ENCODE measurements at places on chromosomes 1 and 21.

GRCh38 chr1:241323514-241324195, 33.4 kb downstream of the RGS7 start:
- no peak for DNase-seq

DNA sequence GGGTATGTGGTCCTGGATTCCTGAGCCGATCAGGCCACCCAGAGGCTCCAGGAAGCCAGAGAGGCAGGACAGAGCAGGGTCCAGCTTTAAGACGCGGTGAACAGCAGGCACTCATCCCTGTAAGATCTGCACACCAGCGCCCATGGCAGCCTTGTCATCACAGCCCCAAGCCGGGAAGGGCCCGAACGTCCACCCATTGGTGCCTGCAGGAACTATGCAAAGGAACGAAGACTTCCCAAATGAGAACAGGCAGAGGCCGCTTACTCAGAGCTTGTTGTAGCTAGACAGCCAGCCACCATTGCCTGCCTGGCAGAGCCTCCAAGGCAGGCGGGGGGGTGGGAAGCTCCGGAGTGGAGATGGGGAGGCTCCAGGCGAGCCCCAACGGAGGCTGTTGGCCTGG, 12.1 kb upstream of the ARHGEF16 start:
- no peak for DNase-seq

DNA sequence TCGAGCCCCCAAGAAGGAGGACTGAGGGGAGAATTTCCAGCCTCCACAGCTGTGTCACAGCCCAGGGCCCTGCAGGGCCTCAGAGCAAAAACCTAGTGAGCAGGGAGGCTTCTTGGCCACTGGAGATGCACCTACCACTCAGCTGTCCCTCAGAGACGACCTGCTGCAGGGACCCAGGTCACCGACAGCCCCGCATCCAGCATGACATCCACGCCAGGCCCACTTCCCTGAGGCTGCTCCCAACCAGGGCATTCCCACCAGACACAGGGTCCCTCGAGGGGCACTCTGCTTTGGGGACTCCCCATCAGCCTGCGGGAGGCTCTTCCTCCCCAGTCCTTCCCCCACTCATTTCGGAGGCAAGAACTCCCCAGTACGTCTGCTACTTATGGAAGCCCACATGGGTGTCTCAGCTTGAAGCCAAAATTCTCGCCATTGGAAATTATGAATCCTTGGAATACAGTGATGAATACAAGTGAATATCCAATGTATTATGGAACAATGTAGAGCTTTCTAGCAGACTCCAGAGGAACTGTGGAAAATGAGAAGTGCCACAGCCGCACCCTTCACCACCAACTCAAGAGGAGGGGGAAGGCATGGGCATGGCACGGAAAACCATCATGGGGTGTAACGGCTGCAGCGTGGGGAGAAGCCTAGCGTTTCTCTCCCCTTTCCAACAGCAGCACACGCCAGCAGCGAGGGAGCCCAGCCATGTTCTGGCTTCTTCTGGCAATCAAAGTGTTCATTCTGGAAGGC, 6.9 kb downstream of the TFF3 start:
- no peak for DNase-seq

GRCh38 chr1:41582351-41582750, 97.9 kb upstream of the EDN2 start:
- no peak for DNase-seq

GRCh38 chr1:48206371-48206770, 16.1 kb upstream of the SLC5A9 start:
- no peak for DNase-seq

DNA sequence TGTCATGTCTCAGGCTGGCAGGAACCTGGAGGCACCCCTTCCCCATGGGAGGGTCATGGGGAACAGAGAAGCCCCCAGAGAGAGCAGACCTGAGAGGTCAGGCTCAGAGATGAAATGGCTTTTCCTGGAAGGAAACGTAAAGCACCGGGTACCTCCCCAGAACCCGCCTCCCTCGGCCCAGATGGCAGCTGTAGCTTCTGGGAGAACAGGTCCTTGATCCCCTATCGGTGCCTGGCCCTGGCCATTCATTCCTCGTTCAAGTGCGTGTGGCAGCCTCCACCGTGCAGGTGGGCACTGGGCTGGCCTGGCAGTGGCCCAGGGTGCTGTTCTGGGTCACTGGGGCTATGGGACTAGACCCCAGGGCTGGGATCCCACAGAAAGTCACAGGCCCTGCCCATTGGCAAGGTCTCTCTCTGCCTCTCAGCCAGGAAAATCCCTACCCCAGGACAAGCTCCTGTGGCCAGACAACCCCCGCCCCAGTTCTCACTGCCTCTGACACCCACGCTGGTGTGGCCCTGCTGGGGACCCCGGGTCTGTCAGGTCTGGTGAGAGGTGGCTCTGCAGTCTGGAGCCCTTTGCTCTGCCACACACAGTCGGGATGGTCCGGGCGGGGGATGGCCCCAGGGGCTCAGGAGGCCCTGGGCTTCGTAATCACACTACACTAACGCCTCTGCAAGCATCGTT, 183.2 kb upstream of the VAMP3 start:
- DNase-seq: no peak

GRCh38 chr1:154791292-154792166, 78.6 kb downstream of the KCNN3 start:
- DNase-seq: peak; percentile 73

- no peak for DNase-seq
Measured at GRCh38 chr1:3864884-3865283, 7.6 kb downstream of the DFFB start.

- no peak for DNase-seq
Measured at GRCh38 chr1:223845037-223845809, 524 bp downstream of the TP53BP2 start.

DNA sequence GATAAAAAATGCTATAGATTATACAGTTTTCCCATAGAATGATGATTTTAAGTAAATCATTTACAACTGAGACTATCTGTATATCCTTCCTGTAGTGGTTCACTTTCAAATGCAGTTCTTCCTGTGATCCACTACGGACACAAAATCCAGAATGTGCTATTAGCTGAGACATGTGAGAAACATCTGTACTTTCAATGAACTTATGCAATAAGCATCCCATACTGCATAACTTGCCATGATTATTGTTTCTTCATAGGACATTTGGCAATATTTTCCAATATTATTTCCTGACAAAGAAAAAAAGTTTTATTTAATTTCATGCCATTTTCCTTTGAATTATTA, 83.5 kb upstream of the PRDX6 start:
- DNase-seq: no peak

GRCh38 chr21:45392573-45392971, 12.4 kb upstream of the COL18A1 start:
- DNase-seq: no peak

DNA sequence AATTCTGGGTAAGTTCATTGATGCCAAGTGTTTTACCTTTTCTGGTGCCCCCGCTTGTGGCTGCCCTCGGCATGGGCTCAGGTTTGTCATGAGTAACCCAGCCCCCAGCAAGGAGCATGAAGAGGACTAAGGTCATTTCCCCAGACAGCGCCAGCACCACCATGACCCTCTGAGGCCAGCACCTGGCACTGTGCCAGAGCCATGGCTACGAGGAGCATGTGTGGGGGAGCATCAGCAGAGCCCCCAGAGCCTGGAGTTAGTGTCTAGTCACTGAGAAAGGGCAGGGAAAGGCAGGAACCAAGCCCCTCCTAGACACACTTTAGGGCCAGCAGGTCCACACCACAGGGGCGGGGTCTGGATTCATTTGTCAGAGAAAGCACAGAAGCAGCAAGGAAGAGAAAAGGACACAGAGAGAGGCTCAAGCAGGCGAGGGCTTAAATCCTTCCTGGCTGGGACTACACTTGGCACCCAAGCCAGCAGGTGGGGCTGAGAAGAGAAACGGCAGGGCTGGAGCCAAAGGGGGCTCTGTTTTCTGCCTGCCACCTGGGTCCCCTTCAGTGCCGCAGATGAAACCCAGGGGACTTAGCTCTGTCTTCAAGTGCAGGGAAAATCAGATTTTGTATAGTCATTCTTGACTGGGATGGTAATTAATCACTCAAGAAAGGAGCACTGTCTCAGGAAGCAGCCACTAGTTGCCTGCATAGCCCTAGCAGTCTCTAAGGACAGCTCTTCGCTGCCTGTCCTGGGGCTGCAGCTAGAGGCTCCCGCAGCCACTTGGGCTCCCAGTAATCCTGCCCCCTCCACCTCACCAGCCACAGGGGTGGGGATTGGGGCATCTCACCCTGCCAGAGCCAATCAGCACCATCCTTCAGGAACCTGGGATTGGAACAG, 79.6 kb upstream of the ZC3H12A start:
- DNase-seq: no peak

GRCh38 chr1:231153726-231154125, 8.1 kb upstream of the TRIM67 start:
- DNase-seq: no peak

DNA sequence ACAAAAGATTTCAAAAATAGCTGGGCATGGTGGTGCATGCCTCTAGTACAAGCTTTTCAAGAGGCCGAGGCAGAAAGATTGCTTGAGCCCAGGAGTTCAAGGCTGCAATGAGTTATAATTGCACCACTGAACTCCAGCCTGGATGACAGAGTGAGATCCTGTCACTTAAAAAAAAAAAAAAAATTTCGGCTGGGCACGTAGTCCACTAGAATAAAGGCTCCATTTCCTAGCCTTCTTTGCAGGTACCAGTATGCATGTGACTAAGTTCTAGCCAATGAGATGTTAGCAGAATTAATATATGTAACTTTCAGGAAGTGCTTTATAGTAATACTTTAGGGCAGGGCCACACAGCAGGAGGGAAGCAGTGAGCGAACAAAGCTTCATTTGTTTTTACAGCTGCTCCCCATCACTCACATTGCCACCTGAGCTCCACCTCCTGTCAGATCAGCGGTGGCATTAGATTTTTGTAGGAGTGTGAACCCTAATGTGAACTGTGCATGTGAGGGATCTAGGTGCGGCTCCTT, 28.8 kb upstream of the SYDE2 start:
- no peak for DNase-seq

GRCh38 chr1:155004352-155005075, 1.9 kb downstream of the ZBTB7B start:
- DNase-seq: no peak

DNA sequence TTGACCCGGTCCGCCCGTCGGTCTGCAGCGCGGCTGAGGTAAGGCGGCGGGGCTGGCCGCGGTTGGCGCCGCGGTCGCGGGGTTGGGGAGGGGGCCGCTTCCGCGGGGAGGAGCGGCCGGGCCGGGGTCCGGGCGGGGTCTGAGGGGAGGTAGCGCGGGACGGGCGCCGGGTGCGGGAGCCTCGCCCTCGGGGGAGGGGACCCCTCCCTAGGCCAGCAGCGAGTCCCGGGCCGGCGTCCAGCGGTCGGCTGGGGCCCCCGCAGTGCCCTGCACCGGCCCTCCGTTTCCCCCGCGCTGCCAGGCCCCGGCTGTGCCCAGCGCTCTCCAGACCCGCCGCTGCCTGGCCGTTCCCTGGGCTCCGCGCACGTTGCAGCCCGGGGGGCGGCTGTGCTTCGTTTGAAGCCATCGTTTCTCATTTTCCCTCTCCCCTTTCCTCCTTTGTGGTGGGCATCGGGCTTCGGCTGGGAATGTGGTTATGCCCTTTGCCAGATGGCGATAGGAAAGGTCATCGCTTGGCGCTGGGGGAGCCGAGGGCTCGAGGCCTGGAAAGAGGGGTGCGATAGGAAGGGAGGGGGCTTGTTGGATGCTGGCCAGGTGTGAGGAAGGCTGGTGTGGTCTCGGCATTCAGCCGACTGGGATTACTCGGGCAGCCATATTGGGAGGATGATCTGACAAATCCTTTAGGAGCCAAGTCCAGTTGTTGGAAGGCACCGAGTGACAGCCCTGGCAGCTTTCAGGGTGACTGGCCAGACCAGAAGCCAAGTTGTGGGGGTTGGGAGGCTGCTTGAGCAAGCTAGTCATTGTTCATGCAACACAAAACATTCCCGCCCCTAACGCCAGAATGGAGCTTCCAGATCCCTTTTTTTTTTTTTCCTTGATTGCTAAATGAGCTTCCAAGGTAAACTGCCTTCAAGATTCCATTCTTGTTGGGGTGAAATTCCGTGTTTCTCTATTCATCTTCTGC, 753 bp downstream of the KIF1B start:
- DNase-seq: no peak

GRCh38 chr1:66276218-66276617, 257.7 kb upstream of the SGIP1 start:
- no peak for DNase-seq

DNA sequence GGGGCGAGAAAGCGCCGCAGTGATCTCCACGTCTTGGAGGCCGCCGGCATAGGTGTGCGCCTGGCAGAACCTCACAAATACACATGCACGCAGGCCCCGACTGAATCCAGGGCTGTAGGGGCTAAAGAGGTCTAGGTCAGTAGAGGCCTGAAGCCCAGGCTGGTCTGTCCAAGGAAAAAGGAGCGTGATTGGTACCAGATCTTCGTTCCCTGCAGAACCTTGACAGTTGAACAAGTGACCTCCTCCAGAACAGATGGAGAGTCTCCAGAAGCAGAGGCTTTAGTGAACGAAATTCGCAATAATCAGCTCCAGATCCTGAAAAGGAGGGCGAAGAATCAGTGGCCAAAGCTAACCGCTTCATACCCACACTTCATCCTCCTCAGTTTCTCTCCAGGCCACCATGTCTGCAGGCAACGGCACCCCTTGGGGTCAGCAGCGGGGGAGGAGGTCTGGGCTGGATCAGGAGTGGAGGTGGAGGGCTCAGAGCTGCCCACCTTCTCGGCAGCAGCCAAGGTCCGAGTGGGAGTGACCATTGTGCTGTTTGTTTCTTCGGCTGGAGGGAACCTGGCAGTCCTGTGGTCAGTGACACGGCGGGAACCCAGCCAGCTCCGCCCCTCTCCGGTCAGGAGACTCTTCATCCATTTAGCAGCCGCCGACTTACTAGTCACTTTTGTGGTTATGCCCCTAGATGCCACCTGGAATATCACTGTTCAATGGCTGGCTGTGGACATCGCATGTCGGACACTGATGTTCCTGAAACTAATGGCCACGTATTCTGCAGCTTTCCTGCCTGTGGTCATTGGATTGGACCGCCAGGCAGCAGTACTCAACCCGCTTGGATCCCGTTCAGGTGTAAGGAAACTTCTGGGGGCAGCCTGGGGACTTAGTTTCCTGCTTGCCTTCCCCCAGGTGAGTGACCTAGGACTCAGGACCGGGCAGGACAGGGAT, 749 bp upstream of the PEX11B start:
- DNase-seq: no peak

DNA sequence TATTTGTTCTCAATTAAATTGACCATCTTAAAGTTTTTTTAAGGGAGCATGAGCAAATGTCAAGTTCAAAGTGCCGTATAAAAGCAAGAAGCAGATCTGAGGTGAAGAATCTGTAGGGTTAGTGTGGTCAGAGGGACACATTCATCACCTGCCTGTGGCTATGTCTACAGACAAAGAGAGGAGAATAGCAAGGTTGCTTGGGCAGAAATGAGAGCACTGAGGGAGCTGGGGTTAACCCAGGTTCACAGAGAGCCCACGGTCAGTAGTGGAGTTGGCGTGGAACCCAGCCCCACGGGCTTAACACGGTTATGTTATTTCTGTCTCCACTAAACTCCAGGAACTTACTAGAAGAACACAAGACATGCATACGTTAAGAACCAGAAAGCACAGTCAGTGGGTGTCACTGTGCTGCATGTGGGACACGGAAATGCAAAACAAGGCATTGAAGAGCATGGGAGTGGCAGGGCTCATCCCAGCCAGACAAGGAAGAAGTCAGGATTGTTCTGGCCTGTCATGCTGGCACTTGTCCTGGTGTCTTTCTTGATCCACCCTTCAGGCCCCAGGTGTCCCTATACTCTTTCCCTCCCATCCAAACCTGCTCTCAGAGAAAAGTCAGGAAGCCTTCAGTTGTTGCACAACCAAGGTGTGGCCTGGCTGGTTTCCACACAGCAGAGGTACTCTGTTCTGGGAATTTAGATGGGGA, 95.5 kb upstream of the IVNS1ABP start:
- DNase-seq: no peak

All from GM18507 (cell line).